ENCODE measurements at places on chromosomes 13 and 19.

DNA sequence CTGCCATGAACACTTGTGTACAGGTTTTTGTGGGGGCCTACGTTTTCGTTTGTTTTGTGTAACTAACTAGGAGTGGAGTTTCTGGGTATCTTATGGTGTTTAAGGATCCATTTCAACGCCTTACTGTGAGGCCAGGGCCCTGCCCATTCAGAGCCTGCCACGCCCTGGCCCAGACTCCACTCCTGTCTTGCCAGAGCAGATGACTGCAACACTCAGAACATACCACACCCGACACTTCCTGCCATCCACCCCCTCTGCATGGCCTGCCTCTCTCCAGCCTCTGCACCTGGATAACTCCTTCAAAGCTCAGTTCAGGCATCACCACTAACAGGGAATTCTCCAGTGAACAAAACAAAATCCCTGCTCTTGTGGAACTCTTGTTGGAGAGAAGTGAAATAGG, 43.2 kb downstream of the RGCC start:
- DNase-seq, result peak; percentile 32

DNA sequence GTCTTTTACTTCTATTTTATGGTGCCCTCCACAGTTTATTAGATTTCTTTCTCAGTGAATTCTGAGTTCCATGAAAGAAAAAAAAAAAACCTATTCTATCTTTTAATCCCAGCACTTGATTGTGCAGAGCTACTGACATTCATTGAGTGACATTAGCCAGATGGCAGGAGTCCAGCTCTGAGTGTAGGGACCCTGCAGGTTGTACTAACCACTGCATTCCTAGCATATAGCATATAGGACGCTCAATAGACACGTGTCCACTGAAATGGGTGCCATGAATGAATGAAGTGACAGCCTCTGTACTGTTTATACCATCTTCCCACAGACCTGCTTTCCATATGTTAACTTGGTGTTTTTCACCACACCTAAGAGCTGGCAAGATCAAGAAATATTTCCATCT, 206.3 kb downstream of the RAP2A start:
- DNase-seq, result no peak

GRCh38 chr19:40610396-40611064, 9.4 kb downstream of the LTBP4 start:
- DNase-seq, result peak; percentile 77

- DNase-seq, result no peak
Observed at GRCh38 chr19:54180691-54181091, 7.7 kb upstream of the TMC4 start.

DNA sequence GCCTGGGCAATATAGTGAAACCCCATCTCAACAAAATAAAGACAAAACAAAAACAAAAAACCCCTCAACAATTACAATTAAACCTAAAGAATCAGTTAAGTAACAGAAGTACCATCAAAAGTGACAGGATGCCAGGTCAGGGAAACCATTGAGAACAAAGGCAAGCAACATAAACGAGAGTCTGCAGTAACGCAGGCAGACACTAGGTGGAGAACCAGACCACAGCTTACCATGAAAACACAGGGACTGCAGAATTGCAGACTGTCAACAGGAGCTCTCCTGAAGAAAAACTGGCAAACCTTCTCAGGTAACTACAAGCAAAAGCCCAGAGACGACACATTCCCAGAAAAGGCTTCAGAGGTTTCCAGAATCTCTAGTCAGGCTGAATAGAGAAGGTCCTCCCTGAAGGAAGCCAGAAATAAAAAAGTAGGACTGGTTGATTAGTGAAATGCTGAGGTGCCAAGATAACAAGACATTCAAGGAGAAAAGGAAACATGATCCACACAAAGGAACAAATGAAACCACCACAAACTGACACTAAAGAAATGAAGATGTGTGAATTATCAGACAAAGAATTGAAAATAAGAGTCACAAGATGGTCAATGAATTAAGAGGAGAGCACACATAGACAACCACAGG, 2.2 kb upstream of the ZNF665 start:
- DNase-seq, result peak; percentile 86

Measured in CD4-positive, alpha-beta T cell treated with Interleukin-17A for 1 hour (primary cell).